ENCODE measurements at places on chromosomes 3 and 15. TPM values are rescaled to one million over a fixed set of nuclear protein-coding genes. Genes with fewer than 3 reads are reported as not detected.

GRCh38 chr3:36817806-36818533 lies 53.6 kb upstream of the DCLK3 start:
- no peak for DNase-seq

GRCh38 chr3:169454060-169454317 lies 209.5 kb downstream of the MECOM start:
- DNase-seq, result no peak

- DNase-seq, result no peak
Measured at GRCh38 chr3:158522221-158523136, 48.5 kb upstream of the MLF1 start.

- no peak for DNase-seq
Measured at GRCh38 chr3:51245867-51246266, 139.2 kb upstream of the MANF start.

DNA sequence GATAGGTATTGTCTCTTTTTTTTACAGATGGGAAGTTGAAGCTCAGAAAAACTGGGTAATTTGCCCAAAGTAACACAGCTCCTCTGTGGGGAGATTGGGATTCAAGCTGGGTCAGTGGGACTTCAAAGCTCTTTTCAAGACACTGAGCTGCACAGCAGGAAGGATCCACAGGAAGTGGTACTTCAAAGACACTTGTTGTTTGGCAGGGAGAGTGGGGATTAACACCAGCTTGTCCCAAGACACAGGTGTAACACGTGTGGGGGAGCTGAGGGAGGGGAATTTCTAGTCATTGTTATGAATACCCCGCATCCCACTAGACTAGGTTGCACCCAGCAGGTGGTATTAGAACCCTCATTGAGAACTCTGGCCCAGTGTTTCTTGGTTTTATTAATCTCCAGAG lies 116.0 kb downstream of the FOXB1 start:
- DNase-seq, result no peak

DNA sequence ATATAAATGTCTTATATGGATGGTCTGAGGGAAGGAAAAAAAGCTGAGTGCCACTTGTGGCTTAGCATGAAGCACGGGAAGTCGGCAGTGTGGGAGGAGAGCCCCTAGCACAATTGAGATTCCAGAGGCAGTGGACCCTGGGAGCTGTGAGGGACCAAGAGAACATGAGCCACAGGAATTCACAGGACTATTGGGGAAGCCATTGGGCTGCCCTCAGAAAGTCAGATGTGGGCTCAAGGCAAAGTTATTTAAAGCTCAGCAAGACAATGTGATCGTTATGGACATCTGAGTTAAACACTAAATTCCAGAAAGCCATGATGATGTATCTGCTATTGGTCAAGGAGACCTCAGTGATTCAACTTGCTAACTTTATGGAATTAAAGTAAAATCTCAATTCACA lies 380.8 kb upstream of the IL12A start:
- no peak for DNase-seq

- DNase-seq, result no peak
Measured at GRCh38 chr3:22960105-22960984, 242.8 kb upstream of the UBE2E2 start.

DNA sequence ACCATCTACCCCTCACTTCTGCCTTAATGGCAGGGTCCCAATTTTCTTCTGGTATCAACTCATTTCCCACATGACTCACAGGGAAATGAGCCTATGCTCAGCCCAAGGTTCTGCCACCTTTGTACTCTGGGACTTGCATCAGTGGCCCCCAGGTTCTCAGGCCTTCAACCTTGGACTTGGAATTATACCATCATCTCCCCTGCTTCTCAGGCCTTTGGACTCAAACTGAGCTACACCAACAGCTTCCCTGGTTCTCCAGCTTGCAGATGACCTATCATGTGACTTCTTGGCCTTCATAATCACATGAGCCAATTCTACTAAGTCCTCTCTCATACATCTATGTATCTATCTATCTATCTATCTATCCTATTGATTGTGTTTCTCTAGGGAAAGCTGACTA lies 149.5 kb downstream of the PLCH1 start:
- no peak for DNase-seq

DNA sequence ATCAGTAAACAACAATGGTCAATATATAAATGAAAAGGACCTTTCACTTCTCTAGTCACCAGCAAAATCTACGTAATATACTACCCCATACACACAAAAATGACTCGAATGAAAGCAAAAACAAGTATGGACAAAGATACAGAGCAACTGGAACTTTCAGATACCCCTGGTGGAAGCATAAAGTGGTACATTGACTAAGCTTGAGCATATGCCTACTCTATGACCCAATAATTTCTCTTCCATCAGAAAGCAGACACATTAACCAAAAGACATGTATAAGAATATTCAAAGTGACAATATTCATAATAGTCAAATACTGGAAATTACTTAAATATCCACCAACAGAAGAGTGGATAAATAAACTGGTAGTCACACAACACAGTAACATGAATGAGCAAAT lies 86.0 kb downstream of the EFL1 start:
- DNase-seq, result no peak

DNA sequence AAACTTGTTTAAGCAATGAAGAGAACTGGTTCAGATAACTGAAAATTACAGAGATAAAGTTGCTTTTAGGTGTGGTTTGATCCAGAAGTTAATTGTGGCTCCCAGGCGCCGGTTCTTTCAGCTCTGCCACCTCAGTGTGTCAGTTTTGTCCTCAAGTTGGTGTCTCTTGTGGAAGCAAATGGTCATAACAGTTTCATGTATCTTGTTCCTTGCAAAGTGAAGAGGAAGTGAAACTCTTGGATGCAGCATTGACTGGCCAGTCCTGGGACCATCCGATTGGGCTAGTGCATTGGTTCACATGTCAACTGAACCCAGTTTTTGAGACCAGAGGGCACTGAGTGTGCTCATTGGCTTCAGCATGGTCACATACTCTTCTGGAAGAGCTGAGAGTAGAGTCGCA lies 181.4 kb upstream of the GRM7 start:
- no peak for DNase-seq

- no peak for DNase-seq
Measured at GRCh38 chr3:175002732-175003143, 143.6 kb downstream of the NAALADL2 start.

DNA sequence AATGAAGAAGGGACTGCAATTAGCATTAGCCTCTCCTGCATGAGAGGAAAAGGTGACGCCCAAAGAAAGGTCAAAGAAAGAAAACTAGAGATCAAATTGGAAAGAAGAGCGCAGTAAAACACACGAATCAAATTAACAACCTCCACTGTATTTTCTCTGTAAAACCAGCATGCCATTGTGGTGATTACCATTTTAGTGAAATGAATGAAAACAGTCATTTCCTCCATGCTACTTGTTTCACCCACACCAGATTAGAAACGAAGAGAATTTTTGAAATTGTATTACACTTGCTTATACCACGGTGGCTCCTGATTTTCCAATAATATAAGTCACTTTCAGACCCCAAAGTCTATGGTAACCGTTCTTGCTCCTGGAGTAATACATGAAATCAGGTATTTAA lies 71.6 kb downstream of the SUMF1 start:
- DNase-seq, result no peak

- DNase-seq, result peak; percentile 9
Measured at GRCh38 chr3:73086071-73086494, 24.6 kb downstream of the EBLN2 start.

DNA sequence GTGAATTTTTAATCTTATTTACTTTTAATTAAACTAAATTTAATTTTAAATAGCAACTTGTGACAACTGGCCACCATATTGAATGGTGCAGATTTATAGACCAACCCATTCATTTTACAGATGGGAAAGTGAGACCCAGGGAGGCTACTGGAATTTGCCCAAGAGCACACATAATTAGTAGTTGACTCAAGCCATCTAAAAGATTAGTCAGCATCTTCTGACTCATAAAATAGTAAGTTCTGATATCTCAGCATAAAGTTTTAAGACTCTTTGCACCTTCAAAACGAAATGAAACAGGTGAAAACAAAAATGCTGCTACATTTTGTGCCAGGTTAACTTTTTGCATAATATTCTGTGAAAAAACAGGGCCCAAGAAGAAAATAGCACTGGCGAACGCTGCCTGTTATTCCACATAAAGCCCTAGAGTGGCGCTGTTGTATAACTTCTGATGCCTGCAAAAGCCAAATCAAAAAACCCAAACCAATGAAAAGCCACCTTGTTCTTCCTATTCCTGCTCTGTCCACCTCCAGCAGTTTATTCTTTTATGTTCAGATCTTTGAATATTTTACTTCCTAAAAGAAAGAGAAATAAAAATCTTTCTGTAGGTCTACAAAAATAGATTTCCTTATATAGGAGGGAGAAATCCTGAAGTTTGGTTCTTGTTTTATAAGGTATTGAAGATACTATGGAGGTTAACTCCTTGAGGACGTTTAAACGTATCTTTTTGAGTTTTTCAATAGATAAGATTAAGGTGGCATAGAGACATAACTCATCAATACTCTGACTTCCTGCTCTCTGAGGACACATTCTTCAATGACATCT lies 62.8 kb downstream of the OTOL1 start:
- no peak for DNase-seq

DNA sequence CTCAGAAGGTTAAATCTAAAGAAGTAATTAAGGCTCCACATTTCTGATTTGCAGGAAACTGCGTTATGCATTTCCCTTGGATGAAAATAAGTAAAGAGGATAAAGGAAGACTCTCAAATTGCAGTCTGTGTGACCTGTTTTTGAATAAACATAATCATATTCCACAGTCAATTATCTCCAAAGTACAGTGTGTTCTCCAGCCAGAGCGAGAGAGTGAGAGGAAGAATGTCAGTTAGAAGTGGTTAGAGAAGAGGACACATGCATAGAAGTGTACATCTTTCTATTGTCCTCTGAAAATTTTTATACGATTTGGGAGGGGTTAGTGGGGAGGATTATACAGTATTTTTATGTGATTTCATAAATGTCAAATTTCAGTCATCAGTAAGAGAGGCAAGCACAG lies 487.1 kb downstream of the LPP start:
- no peak for DNase-seq

- no peak for DNase-seq
Measured at GRCh38 chr3:109213321-109213720, 76.8 kb downstream of the C3orf85 start.

- DNase-seq, result peak; percentile 5
Measured at GRCh38 chr3:58490860-58491501, 915 bp upstream of the KCTD6 start.

GRCh38 chr3:4758249-4758860 lies 220.9 kb upstream of the BHLHE40 start:
- no peak for DNase-seq

- DNase-seq, result no peak
Measured at GRCh38 chr3:122943828-122944190, 83.8 kb downstream of the SEMA5B start.

The GABRR3 gene
- total RNA-seq, result not detected

The CLDN18 gene
- total RNA-seq, result 0.18 TPM

The PP2D1 gene
- total RNA-seq, result not detected

The TTC14 gene
- 114 TPM for total RNA-seq

The CHD2 gene
- total RNA-seq, result 506 TPM

The FBXO40 gene
- total RNA-seq, result not detected

The SLC24A1 gene
- total RNA-seq, result 4.1 TPM

The MYO1E gene
- 4.3 TPM for total RNA-seq

The IL17RD gene
- total RNA-seq, result 0.38 TPM

The UBAP1L gene
- 14.8 TPM for total RNA-seq
